ENCODE measurements at places on chromosomes 13 and 19.

- DNase-seq = no peak
Measured at GRCh38 chr13:37597477-37598025, 1.0 kb downstream of the POSTN start.

DNA sequence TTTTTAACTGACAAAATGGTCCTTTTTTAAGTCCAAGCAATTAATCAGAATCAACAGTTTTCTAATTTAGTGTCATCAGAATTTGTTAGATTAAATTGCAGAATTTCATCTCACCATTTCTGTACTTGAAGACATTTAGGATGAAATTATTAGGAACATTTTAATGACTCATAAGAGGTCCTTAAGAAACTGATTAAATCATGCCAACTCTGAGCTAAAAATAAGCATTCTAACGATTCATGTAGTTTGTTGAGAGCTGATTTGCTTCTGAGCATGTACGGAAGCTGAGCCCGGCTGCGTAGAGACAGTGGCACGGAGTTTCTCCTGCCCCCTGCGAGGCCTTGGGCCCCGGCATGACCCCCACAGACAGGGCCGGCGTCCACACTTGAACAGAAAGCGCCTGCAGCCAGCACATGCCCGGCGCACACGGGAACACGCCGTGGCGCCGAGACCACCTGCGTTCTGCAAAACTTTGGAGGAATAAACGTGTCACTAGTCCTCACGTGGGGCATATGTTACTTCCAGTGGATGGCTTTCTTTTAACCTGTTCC is 89.7 kb upstream of the MCF2L start:
- no peak for DNase-seq

DNA sequence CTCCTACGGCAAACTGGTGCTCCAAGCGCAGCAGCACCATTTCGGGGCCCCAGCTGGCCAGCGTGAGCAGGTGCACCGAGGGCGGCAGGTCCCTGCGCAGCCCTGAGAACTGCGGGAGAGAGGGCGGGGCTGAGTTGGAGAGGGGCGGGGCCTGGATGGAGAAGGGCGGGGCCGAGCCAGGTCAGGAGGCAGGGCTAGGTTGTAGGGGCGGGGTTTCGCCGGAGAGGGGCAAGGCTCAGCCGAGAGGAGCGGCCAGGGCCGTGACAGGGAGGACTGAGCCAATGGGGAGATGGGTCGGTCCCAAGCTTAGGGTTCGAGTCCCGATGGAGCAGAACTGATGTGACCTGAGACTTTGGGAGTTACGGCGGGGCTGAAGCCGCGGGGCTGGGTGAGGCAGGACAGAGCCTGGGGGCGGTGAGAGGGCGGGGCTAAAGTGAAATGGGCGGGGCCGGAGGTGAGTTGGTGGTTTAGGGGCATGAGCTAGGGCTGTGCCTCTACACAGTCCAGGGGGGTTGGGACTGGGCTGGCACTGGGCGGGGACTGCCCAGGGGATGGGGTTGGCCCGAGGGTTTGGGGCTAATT is 19.0 kb downstream of the MAN2B1 start:
- DNase-seq = peak; percentile 86

DNA sequence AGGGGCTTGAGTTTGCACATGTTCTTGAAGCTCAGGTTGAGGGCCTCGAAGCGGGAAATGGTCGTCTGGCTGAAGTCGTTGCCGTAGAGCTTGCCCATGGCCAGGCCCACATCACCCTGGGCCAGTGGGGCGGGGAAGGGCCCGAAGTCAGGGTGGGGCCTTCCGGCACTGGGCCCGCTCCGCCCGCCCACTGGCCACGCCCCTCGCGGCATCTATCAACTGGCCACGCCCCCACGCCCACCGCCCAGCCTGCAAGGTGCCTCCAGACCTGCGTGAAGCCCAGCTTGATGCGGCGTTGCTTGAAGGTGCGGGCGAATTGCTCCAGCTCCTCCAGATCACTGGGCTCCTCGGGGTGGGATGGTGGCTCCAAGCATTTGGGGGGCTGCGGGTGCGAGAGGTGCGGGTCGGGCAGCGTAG is 19.9 kb downstream of the ZNF574 start:
- no peak for DNase-seq

- no peak for DNase-seq
Measured at GRCh38 chr19:7801020-7801570, 28.9 kb upstream of the EVI5L start.

DNA sequence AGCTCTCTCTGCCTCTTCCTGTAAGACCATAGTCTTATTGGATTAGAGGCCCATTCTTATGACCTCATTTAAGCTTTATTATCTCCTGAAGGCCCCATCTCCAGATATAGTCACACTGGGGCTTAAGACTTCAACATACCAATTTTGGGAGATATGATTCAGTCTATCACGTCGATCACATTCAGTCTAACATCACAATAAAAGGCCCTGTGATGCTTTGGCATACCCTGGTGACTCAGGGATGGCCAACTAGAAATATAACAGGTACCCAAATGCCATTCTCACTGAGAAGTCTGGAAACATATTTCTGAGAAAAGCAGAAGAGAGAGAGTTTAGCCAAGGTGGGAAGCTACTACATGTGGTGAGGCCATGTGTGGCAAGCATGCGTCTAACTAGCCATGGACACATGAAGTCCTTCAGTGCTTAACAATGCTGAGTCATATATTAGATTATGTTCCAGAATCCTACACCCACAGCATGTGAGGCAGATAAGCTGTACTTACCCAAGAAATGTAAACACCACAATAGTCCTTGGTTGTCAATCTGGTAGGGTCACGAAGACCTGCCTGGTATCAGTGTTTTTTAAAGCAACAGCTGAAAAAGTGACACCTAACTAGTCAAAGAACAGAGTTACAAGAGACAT is 485.1 kb downstream of the FOXO1 start:
- DNase-seq = no peak

DNA sequence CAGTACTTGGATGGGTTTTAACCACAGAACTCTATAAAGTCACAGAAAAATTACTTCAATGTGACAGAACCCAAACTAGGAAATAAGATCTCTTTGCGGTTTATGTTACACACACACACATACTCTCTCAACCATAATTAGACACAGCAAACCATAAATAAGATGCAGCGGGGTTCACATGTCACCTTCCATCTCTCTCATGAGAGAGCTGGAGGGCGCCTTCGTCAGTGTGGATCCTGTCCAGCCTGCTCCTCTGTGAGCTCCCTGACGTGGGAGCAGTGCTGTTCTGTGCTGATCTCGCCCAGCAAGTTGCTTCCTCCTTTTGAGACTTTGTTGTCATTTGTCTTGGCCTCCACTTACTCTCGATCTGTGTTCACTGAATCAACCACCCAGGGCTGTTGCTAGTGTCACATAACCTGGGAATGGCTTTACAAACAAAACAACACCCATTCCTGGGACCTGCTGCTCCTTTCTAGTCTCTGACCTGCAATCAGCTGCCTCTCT is 204.9 kb upstream of the KL start:
- no peak for DNase-seq

DNA sequence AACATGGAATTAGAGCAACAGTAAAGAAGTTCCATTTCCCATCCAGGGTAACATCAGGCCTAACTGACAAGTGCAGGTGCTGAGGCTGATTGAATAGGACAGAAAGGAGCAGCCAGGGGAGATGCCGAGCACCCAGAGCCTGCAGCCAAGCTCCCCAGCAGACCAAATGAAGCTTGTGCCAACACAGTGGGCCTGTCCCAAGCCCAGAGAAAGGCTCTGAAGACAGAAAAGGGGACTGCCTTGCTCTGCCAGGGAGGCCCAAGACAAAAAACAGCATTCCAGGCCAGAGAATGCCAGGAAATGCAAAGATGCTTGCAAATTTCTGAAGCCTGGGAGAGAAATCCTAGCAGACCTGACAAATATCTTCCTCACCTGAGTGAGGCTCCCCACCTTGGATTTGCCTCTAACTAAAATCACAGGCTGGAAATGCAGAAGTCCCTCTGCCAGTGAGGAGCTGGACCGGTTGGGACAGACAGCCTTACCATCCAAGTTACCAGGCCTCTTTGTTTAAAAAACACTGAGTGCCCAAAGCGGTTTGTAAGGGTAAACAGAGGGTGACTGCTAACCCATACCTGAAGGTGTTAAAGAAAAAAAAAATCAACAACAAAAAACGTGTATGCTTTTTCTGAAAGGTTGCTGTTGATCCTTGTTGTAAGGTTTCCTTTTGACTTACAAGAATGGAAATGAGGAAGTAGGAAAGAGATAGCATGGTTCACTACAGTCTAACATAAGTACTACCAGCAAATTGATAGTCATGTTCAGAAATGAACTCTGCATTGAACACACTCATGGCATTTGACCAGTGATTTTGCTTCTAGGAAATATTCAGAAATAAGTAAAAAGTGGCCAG is 11.8 kb upstream of the HMGB1 start:
- no peak for DNase-seq

GRCh38 chr13:109906976-109907375 is 120.6 kb upstream of the IRS2 start:
- DNase-seq = no peak

- no peak for DNase-seq
Measured at GRCh38 chr19:3453840-3454239, 26.5 kb downstream of the SMIM24 start.

GRCh38 chr19:3075605-3076431 is 13.5 kb upstream of the TLE5 start:
- peak; percentile 60 for DNase-seq

GRCh38 chr13:59391696-59392095 is 772.0 kb downstream of the DIAPH3 start:
- peak; percentile 48 for DNase-seq

Data from adrenal gland (tissue), 19 donors.